AG04450 (cell line): ENCODE measurements at places on chromosomes 16 and 17.

DNA sequence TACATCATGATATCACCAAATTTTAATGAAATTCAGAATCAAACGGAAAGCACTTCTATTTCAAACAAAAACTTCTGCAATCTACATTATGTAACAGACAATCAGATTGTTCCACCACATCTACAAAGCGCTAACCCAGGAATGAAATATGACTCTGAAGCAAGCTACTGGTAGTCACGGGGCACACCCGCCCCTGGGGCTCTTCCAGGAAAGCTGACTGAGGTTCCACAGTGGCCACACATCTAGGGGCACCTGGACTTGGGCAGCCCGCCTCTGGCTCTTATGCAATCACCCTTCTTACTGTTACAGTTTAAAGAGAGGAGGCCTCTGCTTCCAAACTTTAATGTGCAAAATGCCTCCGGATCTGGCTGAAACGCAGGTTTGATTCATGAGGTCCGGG, 27.5 kb downstream of the ZCCHC14 start:
- DNase-seq, result peak; percentile 52

- no peak for DNase-seq
Observed at GRCh38 chr16:24178496-24178895, 77.6 kb upstream of the CACNG3 start.

- DNase-seq, result no peak
Observed at GRCh38 chr17:44925731-44926697, 10.7 kb upstream of the GFAP start.

DNA sequence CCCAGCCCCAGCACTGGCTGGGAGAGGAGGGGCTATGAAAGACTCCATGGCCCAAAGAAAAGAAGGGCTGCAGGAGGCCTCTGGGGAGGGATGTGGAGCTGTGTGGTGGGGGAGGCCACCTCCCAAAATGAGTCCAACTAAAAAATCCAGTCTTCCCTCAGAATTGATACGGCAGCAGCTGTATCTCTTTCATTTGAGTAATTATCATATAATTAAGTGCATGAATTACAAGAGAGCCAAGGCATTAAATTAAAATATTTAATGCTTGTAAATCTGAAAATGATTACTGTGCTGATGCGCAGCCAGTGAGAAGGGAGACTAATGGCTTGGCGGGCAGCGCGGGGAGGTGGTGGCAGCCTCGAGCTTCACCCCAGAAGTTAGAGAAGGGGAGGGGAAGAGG, 192.8 kb downstream of the C16orf78 start:
- DNase-seq, result no peak

DNA sequence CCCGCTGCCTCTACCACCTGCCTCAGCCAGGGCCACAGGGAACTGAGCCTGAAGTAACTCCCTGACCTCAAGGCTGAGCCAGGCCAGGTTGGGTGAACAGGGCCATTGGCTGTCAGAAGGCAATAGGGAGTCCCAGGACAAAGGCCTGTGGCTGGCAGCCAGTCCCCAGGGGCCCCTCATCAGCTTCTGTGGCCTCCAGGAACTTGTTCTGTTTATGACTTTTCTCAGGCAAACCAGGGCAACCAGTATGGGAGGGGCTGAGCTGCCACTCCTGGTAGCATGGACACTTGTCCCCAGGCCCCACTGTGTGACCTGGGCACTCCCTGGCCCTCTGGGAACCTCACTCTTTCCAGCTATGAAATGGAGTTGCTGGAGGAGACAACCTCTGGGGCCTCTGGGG, 40.1 kb downstream of the CPNE2 start:
- no peak for DNase-seq

DNA sequence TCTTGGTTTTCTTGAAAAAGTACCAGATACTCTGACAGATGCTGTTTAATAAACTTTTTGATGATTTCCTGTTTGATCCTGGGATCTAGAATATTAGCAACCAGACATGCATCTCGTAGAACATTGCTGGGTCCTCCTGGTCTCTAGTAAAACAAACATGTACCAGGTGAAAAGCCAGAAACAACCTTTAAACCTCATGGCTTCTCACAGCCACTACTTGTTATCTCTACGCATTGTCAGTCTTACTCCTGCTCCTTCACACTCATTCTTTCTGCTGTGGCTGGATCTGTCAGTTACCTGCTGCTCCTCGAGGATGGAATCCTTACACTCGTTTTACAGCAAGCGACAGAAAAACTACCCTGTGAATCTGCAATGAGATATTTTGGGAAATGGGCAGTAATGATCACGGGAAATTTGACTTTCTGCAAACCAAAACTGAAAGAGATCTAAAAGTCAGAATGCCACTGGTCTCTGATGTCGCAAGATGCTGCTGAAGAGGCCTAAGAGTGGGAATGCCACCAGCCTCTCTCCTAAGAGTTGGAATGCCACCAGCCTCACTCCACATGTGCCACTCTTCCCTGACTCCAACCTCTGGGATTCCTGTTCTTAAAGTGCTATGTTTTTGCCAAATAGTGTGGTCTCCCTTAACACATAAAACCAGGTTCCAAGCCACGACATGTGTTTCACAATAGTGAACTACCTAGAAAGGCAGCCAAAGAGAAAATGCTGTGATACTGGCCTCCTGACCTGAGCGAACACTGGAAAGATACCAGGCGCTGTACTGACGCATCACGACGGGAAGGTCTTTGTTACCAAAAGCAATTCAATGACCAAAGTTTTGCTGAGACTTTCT, 86.3 kb downstream of the VPS53 start:
- no peak for DNase-seq

- no peak for DNase-seq
Observed at GRCh38 chr16:68503334-68503733, 35.8 kb upstream of the ZFP90 start.

GRCh38 chr17:43398724-43399595, at the start of gene ARL4D:
Gene ARL4D, plus strand, starts transcription at chr17:43398993. Its CDS starts 740 bp downstream, at chr17:43399733.
- no peak for DNase-seq

DNA sequence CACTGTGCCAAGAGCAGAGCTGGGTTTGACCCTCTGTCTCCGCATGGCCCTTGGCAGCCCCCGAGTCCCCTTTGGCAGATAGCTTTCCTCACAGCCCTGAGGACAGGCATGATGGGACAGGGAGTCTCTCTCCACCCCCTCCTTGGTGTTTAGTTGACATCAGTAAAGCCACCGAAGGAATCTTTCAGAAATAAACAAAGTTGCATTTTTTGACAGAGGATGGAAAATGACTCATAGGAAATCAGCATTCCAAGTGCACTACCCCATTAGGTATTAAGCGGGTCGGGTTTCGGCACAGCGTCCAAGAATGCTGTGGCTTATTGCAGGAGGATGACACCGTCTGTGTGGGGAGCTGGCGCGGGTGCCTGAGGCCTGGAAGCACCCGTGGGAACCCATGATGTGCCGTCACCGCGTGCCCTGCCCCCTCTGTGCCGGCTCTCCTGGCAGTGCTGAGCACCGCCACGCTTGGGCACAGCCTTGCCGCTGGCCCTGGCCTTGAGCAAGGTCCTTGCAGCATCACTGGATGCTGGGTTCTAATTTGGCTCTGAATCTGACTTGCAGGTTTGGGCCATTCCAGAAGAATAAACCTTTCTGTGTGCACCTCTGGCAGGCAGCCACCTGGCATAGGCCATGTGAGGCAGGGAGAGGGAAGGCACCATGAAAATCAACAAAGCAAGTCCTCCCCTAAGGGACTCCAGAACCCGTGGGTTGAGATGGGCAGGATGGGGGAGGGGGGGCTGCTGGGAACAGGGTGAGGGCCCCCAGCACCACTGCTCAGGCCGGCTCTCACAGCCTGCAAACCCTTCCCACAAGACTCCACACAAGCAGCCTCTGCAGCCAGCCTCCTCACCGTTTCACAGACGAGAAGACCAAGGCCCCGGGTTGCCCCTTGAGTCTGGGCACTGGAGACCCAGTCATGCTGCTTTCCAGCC, 50.5 kb upstream of the ZNF469 start:
- DNase-seq, result peak; percentile 100

GRCh38 chr17:49076573-49077384, 55.8 kb upstream of the B4GALNT2 start:
- peak; percentile 53 for DNase-seq

GRCh38 chr16:49748322-49748721, 107.6 kb downstream of the ZNF423 start:
- DNase-seq, result no peak

GRCh38 chr16:64061621-64062020, 1060.2 kb downstream of the CDH11 start:
- no peak for DNase-seq

DNA sequence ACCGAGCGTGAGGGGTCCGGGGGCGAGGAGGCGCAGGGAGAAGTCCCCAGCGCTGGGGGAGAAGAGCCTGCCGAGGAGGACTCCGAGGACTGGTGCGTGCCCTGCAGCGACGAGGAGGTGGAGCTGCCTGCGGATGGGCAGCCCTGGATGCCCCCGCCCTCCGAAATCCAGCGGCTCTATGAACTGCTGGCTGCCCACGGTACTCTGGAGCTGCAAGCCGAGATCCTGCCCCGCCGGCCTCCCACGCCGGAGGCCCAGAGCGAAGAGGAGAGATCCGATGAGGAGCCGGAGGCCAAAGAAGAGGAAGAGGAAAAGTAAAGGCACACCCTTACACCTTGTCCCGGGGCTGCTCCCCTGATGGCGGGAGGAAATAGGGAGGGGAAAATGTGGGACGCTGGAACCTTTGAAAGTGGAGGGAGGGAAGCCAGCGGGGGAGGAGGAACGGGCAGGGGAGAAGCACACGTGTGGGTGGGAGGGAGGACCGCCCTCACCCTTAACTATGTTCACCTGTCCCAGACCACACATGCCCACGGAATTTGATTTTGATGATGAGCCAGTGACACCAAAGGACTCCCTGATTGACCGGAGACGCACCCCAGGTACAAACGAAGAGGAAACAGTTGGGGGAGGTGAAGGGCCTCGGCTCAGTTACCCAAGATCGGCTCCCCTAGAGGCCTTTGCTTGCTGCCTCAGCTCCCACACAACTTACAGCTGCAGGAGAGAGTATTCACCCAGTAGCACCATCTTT, 916 bp downstream of the PAGR1 start:
- no peak for DNase-seq

DNA sequence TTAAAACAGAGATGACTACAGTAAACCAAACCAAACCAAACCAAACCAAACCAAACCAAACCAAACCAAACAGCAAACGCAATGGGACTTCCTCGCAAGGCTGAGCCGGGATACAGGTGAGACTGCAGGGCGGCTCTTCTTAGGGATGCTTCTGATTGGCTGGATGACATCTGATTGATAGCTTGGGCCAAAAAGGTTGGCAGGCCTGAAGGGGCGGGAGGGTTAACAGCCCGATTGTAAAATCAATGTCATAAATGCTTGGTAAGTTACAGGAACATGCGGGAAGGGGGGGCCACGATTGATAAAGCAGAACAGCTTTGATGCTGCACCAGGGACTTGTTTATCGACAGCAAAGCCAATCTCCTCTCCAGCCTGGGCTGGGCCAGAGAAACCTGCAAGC, 86.1 kb downstream of the ZFHX3 start:
- no peak for DNase-seq

DNA sequence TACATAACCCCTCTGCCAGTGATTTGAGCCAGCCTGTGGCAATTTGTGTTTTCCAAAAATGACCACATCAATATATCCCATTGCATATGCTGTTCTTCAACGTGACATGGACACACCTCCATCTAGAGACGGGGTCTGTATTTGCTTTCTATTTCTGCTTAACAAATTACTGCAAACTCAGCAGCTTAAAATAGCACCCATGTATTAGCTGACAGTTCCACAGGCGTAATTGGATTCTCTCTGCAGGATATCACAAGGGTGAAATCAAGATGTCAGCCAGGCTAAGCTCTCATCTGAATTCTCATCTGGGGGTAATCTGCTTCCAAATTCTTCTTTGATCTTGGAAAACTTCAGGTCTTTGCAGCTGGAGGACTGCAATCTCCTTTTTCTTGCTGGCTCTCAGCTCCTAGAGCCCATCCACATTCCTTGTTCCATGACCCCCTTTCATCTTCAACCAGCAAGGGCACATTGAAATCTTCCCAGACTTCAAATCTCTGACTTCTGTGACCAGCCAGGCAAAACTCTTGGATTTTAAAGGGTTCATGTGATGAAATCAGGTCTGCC, 8.2 kb downstream of the KRT9 start:
- no peak for DNase-seq
